Skin of body (tissue), 3 donors: ENCODE measurements at places on chromosomes 4 and X. TPM values are rescaled to one million over a fixed set of nuclear protein-coding genes. Genes with fewer than 3 reads are reported as not detected.

- peak; percentile 17 for DNase-seq
Observed at GRCh38 chrX:8673201-8673600, 58.7 kb downstream of the ANOS1 start.

- no peak for DNase-seq
Observed at GRCh38 chrX:1673337-1673736, 58.5 kb downstream of the ASMT start.

- no peak for DNase-seq
Observed at GRCh38 chr4:99002279-99002678, 6.8 kb downstream of the METAP1 start.

DNA sequence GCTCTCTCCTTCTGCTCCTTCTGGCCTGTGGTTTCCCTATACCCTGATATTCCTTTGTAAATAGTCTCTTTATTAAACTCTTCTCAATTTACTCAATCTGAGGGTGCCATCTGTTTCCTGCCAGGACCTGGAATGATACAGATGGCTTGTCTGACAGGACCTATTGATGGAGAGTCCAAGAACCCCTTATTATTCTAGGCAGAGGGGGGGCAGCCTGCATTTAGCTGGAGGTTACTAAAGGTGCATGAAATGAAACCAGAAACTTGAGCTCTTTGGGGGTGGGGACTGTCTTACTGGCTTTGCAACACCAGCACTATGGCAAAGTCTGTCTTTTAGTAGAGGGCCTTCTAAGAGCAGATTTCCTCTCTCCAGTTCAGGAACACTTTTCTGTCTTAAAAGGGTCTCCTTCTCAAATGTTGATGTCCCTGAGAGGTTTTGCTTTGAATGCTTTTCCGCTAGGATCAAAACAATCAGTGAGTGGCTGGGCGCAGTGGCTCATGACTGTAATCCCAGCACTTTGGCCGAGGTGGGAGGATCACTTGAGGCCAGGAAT is 162.5 kb upstream of the MED14 start:
- DNase-seq = no peak

- no peak for DNase-seq
Observed at GRCh38 chr4:83112231-83112630, 2.3 kb downstream of the PLAC8 start.

DNA sequence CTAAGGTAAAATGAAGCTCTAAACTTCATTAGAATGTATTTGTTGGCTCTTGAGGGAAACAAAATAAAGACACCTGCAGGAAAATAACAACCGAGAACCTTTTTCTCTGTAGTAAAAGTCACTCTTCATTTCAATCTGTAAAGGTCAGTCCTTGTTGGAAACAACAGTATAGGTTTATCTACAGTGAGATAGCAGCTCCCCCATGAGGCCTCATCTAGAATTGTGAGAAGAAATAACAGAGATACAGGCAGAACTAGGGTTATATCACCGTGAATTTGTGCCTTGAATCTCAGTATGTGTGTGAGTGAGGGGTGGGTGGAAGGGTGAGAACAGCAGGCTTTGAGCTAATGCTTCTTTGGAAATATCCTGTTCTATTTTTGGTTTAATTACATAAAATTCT is 107.8 kb upstream of the FMR1 start:
- DNase-seq = no peak

GRCh38 chr4:21752616-21753015 is 196.0 kb downstream of the KCNIP4 start:
- DNase-seq = no peak

DNA sequence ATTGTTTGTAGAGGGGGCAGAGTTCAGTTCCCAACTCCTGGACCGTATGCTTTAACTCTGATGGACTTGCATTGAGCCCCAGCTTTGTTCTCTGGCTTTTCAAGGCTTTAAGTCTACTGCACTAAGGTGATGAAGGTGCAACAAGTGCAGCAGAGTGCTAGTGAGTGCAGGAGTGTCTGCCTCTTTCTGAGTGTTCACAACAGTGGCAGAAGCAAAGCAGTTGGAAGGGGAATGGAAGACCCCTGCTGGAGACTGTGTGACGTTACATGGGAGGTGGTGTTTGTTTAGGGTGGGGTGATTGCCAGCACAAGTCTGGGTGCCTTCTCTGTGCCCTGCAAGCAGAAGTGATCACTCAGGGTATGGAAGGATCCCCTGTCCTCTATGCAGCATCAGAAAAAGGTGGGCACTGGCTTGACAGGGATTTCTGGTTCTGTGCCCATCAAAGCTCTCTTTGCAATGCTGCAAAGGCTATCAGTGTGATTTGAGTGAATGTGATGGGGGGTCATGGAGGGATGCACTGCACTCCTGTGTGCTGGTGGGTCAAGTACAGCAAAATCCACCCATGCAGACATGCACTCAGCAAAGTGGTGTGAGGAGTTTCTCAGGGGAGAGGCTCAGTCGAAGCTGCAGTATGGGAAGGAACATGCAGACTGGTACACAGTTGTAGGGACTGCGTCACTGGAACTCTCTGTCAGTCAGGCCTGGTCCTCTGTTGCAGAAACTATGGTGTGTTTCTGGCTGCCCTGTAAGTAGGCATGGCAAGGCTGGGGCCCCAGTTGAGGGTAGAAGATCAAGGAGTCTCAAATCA is 70.9 kb upstream of the UGT2B7 start:
- DNase-seq = no peak

DNA sequence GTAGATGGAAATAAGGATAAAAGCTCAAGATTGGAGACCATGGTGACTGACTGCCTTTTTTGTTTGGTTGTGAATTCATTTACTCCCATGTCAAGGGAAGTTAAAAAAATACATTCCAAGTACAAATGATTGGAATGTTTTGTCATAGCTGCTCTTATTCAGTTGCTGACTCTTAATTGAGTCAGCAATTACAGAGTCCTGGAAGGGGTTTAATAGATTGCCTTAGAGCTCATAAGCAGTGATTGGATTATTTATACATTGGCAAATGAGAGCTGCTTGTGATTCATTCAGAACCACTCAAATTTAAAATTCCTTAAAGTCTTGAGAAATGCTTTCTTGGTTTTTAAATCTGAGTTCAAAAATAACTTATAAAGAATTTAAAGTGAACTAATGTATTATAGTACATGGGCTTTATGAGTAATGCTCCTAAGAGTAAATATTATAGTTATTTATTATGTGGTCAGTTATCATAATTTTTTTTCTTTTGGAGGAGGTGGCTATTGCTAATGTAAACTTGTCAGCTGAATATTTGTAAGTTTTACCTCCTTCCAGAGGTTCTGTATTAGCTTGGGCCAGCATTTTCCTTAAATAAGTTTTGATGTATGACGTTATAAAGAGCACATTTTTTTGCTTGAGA is 13.6 kb downstream of the JADE1 start:
- DNase-seq = no peak

- no peak for DNase-seq
Observed at GRCh38 chr4:38109896-38110295, 149.7 kb downstream of the PTTG2 start.

DNA sequence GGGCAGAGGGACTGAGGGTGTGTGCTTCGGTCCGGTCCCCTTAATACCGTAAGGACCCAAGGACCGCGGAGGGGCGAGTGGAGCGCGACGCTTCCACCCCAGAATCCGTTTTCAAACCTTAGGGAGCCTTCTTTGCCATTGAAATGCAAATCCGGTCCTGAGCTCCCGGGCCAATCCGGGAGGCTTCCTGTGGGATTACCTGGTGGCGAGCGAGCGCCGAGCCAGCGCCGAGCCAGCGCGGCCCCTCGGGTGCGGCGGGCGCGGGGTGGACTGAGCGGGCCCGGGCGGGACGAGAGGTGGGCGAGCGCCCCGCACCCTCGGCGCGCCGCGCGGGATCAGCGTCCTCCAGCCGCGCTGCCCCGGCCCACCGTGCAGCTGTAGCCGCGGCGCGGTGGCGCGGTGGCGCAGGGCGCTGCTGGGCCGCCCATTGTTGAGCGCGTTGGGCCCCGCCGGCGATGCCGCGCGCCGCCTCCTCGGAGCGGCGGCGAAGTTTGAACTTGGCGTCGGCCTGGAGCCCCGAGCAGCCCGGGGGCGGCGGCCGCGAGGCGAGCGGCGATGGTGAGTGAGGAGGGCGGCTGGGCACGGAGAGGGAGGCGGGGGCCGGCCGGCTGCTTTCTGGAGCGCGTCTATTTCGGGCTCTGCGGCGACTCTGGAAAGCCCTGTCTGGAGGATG is 208.7 kb downstream of the SOWAHB start:
- no peak for DNase-seq

GRCh38 chr4:92120810-92121498 is 182.8 kb upstream of the GRID2 start:
- no peak for DNase-seq

- DNase-seq = no peak
Observed at GRCh38 chrX:15160558-15161095, 109.3 kb downstream of the ASB9 start.

DNA sequence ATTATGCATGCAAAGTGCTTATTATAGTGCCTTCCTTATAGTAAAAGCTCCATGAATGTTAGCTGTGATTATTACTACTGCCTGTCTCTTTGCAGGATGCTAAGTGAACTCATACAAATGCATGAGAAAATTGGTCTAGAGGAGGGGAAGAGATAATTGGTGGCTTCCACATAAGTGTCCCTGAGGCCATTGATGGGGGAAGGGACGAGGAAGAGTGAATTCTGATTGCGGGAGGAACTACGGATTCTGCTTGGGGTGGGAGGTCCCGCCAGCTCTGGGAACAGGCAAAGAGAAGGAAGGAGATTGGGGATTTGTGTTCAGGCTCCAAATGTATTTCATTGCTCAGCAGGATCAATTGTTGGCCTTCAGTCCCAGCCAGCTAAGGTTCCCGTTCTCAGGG is 11.6 kb upstream of the ARHGAP36 start:
- DNase-seq = no peak

GRCh38 chrX:96692890-96693289 is 8.2 kb downstream of the DIAPH2 start:
- no peak for DNase-seq

DNA sequence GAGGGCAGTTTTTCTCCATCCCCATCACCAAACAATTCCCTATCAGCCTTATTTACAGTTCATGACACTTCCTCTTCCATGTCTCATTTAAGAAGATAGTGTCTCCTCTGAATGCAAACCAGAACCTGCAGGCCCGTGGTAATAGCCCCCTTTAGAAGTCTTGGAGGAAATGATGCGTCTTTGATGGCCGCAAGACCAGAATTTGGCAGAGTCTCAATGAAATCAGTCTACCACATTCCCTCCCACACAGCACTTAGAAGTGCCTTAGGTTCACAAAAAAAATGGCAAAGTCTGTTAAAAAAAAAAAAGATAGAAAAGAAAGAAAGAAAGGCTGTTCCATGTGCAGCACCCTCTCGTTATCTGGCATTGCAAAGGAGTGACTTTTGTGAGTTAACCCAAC is 2.1 kb upstream of the KDR start:
- no peak for DNase-seq

GRCh38 chrX:103607364-103608305 is at the start of gene TCEAL3:
Gene TCEAL3, plus strand, starts transcription at chrX:103607963. Its CDS starts 1,102 bp downstream, at chrX:103609065.
- DNase-seq = peak; percentile 3

- DNase-seq = no peak
Observed at GRCh38 chr4:635851-636627, 10.7 kb downstream of the PDE6B start.

- no peak for DNase-seq
Observed at GRCh38 chrX:119605464-119606279, 552 bp downstream of the NKRF start.

DNA sequence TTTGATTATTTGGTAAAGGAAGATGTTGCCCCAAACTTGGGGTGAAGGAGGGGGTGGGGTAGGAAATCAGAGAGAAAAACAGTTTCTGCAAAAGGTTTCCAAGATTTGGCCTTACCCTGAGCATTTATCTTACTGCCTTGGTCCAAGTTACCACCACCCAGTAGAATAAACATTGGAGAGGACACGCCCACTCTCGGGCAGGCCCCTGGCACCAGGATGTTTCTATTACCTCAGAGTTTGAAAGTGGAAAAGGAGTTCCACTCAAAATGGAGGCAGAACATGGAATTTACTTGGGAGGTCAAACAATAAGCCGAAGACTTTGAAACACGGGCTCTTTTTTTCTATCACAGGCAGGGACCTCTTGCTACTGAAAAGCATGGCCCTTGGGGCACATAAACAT is 113.7 kb downstream of the CHRNA9 start:
- DNase-seq = no peak

DNA sequence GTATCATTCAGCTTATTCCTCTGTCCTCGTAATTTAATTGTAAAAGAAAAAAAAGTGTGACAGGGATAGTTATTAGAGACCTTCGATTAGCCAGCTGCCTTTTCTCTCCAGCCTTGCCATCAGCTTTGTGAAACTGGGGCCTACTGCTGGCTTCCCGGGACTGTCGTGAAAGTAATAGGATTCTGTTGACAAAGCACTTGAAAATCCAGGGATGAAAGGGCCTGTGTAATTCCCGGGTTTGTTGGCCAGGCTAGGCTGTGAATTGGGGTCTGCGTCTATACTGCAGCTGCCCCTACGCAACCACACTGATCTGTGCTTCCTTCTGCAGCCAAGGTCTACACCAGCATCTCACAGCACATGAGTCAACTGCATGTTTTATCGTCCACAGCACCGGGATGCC is 120.4 kb upstream of the SCML1 start:
- DNase-seq = no peak

DNA sequence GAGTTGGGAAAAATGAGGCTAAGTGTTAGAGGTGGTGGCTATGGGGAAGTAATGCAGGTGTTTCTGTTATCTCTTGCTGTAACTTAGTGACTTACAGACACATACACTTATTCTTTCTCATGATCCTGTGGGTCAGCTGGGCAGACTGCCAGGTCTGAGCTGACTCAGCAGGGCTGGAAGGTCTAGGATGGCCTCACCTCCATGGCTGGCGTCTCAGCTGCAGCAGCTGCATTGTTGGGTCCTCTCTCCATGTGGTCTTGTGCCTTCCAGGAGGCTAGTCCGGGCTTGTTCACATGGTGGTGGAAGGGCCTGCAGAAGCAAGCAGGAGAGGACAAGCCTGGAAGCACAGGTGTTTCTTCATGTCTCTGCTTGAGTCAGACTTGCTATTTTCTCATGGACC is 172.7 kb downstream of the NHS start:
- no peak for DNase-seq

DNA sequence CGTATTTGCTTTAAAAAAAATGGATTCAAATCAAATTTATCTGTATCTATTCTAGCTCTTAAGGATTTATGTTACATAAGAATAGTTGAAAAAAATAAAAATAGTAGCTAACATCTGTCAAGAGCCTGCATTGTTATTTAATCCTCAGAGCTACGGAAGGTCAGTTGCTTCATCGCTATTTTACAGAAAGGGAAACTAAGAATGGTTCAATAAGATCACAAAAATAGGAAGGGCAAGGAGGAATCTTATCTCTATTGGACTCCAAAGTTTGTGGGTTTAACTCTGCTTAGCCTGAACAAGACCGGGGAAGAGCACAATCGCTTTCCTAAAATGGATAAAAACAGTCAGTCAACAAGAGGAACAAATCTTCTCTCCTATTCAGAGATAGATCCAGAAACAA is 270.2 kb upstream of the SMIM31 start:
- peak; percentile 46 for DNase-seq

GRCh38 chrX:127782904-127783303 is 269.3 kb downstream of the ACTRT1 start:
- no peak for DNase-seq

- no peak for DNase-seq
Observed at GRCh38 chr4:175703956-175704600, 108.0 kb downstream of the GPM6A start.

NUP62CL gene
- 3.0 TPM for total RNA-seq

CHIC2 gene
- total RNA-seq = 35.9 TPM

SPACA5 gene
- total RNA-seq = not detected

GPR119 gene
- not detected for total RNA-seq

KCNE5 gene
- total RNA-seq = 1.8 TPM

RAB41 gene
- total RNA-seq = not detected

DRD5 gene
- total RNA-seq = not detected

RHOXF2B gene
- total RNA-seq = not detected

YY2 gene
- 2.5 TPM for total RNA-seq

NPY2R gene
- 0.20 TPM for total RNA-seq

MAMLD1 gene
- 2.1 TPM for total RNA-seq

NDP gene
- 3.6 TPM for total RNA-seq
